ENCODE measurements at places on chromosomes 11 and 22. TPM values are rescaled to one million over a fixed set of nuclear protein-coding genes. Genes with fewer than 3 reads are reported as not detected.

DNA sequence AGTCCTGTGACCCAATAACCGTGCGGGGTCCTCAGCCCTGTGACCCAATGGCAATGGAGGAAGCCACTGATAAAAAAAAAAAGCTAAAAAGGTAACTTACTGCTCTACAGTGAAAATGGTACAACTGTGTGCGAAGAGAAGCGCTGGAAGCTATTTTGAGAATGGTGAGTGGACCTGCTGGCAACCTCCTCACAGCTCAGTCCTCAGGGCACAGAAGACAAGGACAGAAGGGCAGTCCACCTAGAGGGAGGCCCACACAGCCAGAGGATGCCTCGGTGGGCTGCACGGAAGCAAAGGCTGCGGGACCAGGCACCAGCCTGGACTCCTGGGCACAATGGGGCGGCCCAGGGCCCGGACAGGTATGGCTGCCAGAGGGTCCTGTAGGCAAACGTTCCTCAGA lies 35.6 kb downstream of the BRD1 start:
- DNase-seq, result no peak

GRCh38 chr11:46972343-46972742 lies 35.8 kb downstream of the CSTPP1 start:
- no peak for DNase-seq

DNA sequence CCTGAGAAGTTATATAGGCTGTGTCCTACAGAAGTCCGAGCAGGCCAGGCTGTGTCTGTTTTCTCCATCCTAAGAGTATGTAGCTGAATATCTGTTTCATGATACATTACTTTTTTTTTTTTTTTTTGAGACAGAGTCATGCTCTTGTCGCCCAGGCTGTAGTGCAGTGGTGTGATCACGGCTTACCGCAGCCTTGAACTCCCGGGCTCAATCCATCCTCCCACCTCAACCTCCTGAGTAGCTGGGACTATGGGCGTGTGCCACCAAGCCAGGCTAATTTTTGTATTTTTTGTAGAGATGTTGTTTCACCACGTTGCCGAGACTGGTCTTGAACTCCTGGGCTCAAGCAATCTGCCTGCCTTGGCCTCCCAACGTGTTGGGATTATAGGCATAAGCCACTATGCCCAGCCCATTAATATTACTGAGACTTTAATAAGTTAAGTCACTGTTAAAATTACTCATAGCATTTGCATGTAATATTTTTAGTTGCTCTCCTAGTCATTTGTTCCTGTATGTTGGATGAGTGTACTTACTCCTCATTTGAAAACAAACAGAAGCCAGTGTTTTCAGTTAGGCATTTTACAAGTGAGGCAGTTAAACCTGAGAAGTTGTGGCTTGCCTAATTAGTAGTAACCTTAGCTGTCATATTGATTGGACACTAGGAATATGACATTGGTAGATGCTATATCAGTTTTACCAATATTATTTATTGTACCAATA lies 26.1 kb downstream of the DRG1 start:
- peak; percentile 8 for DNase-seq

DNA sequence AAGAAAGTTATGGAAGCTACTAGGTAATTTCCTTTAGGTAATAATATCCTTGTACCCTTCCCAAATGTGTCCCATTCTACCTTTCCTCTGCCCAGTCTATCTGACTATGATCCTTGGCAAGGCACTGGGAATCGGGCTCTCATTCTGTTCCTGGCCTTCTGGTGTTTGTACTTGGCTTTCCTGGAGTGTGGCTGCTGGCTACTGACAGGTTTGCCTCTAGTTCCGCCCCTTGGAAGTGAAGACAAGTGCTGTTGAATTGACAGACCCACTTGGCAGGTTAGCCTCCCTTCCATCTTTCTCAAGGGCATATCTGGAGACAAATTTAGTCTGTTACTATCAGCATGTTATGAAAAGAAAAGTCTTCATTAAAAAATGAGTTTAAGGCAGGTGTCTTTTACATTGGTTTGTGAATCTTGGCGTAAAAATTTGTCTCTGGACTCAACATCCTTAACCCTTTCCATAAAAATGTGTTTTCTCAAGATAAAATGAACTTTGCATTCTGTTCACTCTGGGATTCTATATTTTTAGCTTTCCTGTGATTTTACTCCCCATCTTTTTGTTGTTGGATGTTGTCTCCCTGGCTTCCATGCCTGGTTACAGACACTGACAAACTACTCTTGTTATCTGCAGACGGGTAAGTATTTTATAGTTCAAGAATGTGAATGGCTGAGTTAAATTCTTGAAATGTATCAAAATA lies 287.4 kb upstream of the PDGFD start:
- DNase-seq, result no peak

The OR51E2 gene
- 1.9 TPM for total RNA-seq

- DNase-seq, result peak; percentile 78
Observed at GRCh38 chr11:86688398-86689179, 16.2 kb upstream of the ME3 start.

GRCh38 chr11:111663820-111664219 lies 61.6 kb downstream of the SIK2 start:
- DNase-seq, result no peak

DNA sequence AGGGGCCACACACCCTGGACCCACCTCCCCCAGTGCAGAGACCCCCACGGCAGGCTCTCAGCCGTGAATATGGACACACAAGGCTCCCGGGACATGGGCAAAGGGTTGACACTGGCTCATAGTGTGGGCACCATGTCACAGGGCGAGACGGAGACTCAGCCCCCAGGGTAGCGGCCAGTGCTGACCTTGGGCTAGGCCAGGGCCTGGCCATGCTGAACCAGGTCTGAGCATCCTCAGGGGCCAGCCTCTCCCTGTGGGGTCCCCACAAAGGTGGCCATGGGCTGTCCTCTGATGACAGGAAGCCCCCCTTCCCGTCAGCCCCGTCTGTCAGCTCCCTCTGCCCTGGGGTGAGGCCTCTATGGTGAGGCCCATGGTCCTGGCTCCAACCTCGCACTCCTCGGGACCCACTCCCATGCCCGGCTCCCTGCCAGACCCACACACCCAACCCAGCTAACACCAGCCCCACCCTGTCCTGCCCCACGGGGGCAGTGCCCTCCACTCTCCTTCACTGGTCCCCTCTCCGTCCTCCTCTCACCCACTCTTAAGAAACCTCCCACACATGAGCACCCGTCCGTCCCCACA lies 19.0 kb upstream of the PRODH start:
- no peak for DNase-seq
